ENCODE measurements at places on chromosomes 6 and 20.

DNA sequence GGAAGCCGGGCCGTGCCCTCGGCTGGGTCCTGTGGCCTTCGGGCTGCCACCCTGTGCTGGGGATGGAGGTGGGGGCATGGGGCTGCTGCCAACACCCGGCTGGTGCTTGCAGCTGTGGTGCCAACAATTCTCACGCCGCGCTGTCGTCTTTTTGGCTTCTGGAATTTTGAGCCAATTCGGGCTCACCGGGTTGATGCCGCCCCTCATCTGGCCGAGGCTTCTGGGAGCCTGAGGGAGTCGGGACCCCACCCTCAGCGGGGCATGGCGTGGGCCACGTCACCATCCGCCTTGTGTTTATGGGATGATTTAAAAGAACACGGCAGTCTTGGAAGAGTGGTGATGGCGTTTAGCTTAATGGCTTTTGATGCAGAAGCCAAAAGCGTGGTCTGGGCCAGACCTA lies 8.7 kb upstream of the NPBWR2 start:
- no peak for DNase-seq

GRCh38 chr6:70131528-70131927 lies 171.4 kb downstream of the COL9A1 start:
- DNase-seq, result no peak

DNA sequence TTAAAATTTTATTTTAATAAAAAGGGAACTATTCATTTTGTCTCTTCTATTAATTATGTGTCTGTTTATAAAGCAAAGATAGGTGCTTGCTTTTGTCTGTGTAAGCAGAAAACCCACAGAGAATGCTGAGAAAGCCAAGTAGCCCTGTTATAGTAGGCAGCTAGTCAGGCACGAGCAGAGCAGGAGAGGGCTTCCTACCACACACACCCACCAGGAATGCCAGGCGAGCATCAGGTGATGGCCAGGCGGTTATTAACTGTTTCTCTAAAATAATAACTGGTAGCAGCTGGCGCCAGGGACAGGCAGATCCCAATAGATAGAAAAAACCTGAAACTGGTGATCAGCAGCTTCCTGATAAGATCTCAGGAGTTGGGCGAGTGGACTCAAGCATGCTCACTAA lies 15.7 kb downstream of the C6orf15 start:
- DNase-seq, result no peak

GRCh38 chr20:48531505-48531904 lies 296.3 kb downstream of the PREX1 start:
- DNase-seq, result no peak

- no peak for DNase-seq
Observed at GRCh38 chr6:53868626-53869025, 73.8 kb downstream of the LRRC1 start.

All from mesendoderm (in vitro differentiated cells).